Central memory CD4-positive, alpha-beta T cell (primary cell): ENCODE measurements at places on chromosomes 1 and 21.

DNA sequence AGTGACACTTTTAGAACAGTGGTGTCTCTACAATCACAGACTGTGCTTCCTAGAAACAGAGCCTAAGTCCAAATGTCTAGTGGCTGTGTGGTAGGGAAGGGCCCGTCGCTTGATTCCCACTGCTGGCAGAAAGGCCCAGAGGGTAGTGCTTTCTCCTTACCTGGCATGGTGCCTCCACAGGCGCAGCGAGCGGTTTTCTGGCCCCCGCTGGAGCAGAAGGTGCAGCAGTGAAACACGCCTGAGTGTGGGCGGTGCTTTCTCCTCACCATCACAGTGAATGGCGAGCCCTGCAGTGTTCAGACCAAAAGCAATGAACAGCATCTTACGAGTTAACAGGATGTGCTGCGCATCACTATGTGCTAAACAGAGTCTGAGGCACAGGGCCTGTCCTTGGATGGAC, 8.3 kb downstream of the TRIM45 start:
- no peak for DNase-seq

GRCh38 chr1:151936653-151937052, 27.3 kb upstream of the THEM4 start:
- DNase-seq: no peak

DNA sequence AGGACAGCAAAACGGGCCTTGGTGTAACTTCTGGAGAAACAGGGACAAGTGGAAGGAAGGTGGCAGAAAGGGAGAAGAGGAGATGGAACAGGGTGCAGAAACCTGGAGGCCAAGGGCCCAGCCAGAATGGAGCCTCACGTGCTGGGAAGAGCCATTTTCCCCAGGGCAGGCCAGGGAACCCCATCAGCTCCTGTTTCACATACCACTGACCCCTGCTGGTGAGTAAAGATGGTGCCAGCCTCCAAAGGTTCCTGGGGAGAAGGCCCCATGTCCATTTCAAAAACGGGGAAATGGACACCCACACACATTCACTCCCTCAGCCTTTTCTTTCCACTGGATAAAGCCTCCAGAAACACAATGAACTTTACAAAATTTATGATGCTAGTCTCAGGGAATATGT, 57.6 kb upstream of the JUN start:
- peak; percentile 8 for DNase-seq

DNA sequence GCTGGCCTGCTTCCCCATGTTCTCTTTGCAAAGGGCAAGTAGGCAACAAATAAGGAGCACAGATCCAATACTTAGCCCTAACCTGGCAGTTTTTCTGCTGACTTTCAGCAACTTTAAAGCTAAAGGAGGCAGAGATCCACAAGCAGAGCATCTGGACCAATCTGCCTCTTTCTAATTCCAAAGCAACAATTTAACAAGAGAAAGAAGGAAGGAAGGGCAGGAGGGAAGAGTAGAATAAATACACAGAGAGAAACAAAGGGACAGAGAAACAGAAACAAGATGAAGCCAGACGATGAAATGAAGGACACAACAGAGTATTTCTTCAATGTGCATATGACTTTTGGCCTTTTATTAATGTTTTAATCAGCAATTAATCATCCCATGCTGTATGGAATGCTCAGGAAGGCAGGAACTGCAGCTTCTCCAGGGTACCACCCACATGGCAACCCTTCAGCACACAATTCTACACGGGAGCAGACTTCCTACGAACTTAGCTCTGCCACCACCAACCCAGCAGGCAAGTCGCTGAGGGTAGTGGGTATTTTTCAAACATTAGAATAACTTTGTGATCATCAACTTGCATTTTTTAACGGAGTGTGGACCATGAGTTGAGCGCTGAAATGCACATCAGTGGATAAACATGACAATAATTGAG, 15.3 kb downstream of the CLCC1 start:
- DNase-seq: no peak

GRCh38 chr21:43740497-43741156, 21.7 kb downstream of the PDXK start:
- DNase-seq: no peak

DNA sequence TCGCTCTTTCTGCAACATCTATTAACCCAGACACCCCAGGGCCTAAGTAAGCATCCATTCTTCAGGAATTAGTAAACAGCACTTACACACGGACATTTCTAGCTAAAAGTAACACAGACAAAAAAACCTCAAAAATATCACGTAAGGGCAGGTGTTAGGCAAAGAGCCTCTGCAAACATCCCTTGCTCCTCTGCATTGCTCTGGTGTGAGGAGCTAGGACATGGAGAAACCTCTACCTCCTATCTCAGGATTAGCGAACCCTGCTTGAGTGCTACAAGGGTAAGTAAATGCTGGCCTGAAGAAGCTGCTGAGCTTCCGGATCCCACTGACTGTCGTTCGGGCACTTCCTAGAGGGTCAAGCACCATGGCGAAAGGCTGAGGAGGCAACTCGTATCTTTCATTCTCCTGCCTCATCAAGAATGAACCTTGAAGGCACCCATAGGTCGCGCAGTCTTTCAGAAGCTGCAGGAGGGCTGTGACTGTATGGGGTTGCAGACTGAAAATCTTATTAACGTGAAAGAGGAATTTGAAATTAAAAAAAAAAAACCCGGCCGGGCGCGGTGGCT, 2.1 kb downstream of the PTGER3 start:
- DNase-seq: no peak

DNA sequence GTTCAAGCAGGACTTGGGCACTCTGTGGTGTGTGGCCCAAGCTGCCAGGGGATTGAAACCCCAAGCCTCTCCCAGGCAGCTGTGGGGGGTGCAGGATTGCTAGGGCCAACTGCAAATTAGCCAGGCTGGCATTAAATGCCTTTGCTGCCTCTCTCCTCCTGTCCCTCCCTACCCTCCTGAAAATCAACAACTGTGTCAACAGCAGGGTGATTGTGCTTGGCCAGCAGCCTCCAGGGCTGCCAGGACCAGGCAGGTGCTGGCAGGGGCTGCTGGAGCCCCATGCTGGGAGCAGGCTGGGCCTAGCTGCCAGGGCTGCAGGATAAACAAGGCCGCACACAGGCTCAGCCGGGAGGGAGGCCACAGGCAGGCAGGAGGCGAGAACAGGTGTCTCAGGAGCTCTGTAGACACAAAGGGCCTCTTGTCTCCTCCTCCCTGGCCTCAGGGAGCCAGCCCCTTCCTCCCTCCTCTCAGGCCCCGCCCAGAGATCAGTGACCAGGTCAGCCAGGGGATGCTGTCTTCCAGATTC, 11.4 kb downstream of the SOX13 start:
- no peak for DNase-seq

- DNase-seq: no peak
Measured at GRCh38 chr1:167182571-167183320, 37.9 kb upstream of the POU2F1 start.

DNA sequence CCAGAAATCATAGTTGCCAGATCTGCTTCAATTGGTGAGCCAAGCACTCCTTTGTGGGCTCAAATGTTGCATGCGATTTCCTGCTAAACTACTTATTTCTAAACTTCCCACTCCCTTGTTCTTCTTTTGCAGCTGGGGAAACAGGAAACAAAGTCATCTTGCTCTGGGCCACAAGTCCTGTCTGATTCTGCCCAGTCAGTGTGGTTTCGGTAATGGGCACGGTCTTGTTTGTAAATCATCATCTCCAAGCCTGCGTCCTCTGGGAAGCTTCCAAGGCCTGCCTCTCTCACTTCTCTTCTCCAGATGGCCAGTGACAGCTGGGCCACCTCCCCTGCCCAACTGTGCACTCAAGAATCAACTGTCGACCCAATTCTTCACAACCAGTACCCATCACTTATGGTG, 4.4 kb downstream of the S100A8 start:
- DNase-seq: no peak

- DNase-seq: no peak
Measured at GRCh38 chr1:75129983-75130789, 4.0 kb upstream of the LHX8 start.

GRCh38 chr1:170700842-170701615, 37.1 kb downstream of the PRRX1 start:
- DNase-seq: no peak

DNA sequence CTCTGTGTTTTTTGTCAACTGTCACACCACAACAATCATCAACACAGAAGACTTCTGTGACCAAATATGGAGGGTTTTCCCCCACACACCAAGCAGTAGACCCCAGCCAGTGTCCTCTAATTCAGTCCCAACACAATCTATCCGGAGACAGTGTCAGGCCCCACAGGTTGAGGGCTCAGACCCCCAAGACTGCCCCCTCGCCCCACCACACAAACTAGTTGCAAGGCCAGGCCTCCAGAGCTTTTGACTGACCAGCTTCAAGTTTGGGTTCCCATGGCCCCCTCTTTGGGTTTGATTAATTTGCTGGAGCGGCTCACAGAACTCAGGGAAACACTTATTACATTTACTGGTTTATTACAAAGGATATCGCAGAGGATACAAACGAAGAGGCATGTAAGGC, 37.2 kb downstream of the NEK2 start:
- no peak for DNase-seq

DNA sequence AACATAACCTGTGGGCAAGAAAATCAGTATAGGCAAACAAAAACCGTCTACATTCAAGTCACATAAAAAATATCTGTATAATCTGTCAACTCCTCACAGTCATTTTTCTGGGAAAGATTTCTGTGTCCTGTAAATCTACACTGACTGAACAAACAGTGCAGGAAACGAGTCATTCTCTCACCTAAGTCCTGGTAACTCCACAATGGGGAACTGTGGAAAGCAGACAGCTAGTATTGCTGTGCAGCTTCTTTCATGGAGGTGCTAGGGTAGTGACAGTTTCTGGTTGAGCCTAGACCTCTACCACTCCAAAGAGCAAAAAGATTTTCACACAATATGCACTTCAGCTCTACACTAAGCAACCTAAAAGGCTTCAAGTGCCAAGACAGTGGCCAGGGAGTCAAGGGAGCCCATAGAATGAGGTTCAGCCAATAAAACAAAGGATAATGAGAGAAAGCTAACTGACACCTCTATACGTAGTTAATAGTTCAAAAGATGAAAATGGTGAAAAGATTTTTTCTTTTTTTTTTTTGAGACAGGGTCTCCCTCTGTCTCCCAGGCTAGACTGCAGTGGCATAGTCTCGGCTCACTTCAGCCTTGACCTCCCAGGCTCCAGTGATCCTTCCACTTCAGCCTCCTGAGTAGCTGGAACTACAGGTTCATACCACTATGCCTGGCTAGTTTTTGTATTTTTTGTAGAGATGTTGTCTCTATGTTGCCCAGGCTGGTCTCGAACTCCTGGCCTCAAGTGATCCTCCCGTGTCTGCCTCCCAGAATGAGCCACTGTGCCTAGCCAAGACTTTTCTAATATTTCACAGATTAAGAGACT, 5.5 kb downstream of the PTP4A2 start:
- DNase-seq: no peak
